ENCODE measurements at places on chromosomes 3 and 15.

DNA sequence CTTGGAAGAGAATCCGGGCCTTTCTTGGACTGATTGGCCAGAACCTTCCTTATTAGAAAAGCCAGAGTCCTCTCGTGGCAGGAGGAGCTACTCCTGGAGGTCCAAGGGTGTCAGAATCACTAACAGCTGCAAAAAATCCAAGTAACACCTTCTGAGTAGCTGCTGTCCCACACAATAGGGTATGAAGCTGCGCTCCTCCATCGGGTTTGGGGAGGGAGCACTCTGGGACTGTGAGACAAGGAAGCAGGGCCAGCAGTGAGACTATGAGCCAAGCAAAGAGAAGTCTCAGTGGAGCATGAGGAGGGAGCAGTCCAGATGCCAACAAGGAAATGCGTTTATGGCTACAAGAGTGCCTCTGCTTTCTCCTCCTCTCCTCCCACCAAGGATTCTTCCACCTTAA lies 21.7 kb downstream of the SEMA3G start:
- DNase-seq, result no peak

DNA sequence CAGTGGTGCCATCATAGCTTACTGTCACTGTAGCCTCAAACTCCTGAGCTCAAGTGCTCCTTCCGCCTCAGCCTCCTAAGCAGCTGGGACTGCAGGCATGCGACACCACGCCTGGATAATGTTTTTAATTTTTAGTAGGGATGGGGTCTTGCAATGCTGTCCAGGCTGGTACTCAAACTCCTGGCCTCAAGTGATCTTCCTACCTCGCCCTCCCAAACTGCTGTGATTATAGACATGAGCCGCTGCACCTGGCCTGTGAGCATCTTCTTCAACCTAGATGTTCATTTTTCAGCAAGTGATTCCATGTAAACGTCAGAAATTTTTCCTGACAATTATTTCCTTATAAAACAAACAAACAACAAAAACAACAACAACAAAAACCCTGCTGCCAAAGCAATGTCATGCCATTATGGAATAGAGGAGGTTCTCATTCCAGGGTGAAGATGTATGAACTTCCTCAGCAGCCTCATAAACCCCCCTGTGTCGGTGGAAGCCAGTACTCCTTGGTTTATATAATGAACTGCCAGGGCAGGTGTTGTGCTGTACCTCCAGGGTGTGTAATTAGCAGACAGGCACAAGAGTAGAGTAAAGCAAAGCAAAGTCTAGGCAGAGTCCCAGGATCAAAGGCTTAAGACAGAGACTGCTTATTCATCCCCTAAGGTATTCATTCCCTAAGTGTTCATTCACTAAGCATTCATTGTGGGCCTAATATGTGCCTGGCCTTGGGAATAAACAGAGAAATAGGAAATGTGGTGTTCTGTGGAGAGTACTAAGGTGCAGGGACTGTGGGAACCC lies 44.6 kb downstream of the NR2C2 start:
- DNase-seq, result peak; percentile 4

DNA sequence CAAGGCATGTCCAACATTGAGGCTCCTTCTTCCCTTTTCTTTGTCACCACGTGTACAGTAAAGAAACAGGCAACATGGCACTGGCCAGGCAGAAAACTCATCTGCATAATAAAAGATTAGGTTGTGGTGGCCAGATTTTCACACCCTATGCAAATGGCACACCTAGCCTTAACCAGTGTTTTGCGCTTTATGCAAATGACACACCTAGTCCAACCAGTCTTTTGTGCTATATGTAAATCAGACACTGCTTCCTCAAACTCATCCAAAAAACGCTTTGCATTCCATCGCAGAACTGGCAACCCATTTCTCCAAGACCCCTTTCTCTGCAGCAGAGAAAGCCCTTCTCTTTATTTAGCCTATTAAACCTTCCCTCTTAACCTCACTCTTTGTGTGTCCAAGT lies 109.1 kb downstream of the ZNF385D start:
- DNase-seq, result no peak

- peak; percentile 74 for DNase-seq
These were observed 434.2 kb upstream of the CCDC54 start for GRCh38 chr3:106943071-106943470.

- DNase-seq, result no peak
These were observed 74.9 kb downstream of the NBEAL2 start for GRCh38 chr3:47054412-47054811.

DNA sequence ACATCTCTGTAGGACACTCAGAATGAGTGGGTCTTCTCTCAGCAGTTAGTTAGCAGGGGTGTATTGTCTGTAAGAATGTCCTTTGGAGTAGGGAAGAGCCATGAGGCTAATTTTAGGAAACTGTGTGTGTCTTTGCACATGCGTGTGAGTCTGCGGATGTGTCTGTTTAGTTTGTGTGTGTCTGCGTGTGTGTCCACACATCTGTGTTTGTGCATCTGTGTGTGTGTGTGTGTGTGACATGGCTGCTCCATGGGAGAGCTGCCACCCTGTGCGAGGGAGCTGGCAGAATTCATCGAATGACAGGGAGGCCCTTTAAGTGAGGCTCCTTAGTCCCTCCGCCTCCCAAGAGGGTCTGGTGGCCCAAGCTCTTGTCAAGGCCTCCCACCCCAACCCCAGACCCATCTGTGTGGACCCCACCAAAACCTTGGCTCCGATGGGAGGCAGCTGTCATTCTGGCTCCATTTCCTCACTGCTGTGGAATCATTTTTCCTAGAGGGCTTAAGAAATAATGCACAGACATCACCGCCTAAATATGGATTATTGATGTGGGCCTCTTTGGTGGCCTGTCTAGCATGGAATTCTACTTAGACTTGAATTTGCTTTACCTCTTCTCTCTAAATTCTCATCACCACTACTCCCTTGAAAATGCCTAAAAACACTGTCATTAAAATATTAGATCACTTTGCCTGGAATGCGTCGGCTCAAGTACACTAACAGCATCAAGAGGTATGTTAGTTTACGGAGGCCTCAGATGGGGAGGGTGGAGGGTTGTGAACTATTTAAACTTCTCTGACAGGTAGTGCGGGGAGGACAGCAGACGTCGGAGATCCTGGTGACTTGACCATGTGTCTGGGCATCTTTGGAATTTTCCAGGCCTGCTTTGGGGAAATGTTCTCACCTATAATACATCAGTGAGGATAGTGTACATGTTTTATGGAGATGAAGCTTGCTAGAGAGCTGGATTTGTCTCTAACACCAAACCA lies 9.4 kb downstream of the ESYT3 start:
- DNase-seq, result no peak

GRCh38 chr3:47418167-47419082 lies 37.6 kb downstream of the PTPN23 start:
- DNase-seq, result no peak

- DNase-seq, result no peak
These were observed 128.9 kb upstream of the ICE2 start for GRCh38 chr15:60607817-60608216.

GRCh38 chr3:193194371-193194770 lies 46.7 kb upstream of the PLAAT1 start:
- DNase-seq, result no peak

DNA sequence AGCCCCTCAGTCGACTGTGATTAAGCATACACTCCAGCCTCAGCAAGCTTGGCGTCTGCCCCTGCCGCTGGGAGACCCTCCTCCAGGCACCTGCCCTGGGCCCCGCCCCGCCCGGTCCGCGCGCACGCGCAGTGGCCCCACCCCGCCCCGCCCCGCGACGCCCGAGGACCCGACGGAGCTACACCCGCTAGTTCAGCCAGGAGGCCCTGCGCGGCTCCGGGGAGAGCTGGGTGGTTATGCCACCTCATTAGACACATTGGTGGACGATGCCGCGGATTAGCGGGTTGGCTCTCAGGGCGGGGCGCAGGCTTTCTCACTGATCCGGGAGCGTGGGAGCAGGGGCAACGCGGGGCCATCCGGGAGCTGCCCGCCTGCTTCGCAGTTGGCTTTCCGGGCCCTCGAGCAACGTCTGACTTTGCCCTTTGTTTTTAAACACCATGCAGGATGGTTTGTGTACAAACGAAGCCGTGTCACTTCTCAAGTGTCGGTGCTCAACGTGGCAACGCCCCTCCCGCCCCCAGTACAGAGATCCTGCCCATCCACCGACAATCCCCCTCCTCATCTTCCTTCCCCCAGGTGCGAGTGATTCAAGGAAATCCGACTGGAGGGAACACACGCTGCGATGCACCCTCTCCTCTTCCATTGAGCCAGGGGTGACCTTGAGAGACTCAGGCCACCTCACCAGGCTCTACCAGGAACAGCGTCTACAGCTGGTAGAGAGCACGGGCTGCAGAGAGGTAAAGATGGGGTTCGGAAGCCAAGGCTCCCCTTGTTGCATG lies 109.3 kb downstream of the SHQ1 start:
- peak; percentile 25 for DNase-seq

GRCh38 chr15:57762302-57762701 lies 55.8 kb downstream of the POLR2M start:
- DNase-seq, result no peak

GRCh38 chr3:72555714-72556113 lies 292.5 kb downstream of the SHQ1 start:
- no peak for DNase-seq

DNA sequence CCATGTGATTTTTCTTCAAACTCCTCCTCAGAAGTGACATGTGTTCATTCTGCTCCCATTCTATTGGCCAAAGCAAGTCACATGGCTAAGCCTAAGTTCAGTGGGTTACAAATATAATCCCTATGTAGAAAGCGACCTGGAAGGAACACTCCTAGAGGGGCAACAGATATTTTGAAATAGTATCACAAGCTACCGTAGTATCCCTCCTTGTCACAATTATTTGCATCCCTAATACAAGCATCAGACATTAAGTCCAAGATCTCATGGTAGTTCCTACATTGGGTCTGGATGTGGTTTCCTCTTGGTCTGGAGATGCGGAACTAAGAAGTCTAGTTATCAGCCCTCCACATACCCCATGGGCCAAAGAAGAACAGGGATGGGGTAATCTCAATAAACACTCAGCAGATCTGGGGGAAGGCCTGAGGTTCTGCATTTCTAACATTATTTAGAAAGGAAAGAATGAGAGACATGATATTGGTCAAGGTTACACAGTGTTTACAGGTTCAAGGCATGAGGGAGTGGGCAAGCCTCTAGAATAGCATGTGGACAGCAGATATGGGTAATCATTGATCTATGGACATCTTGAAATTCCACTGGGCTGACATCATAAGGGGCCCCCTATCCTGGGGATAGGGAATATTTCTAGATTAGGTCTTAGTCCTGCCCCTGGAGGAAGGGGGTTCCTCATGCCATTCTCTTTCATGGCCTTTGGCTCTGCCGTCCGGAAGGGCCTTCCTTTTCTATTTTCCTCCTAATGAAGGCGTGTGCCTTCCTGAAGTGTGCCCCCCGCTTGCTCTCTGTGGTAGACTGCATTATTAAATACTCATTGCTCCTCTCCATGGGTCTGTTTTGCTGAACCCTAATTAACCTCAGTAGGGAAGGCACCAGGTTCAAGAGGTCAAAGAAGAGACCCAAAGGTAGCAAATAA lies 17.8 kb upstream of the ABHD2 start:
- DNase-seq, result no peak

GRCh38 chr15:98684436-98684835 lies 36.1 kb downstream of the IGF1R start:
- peak; percentile 75 for DNase-seq

DNA sequence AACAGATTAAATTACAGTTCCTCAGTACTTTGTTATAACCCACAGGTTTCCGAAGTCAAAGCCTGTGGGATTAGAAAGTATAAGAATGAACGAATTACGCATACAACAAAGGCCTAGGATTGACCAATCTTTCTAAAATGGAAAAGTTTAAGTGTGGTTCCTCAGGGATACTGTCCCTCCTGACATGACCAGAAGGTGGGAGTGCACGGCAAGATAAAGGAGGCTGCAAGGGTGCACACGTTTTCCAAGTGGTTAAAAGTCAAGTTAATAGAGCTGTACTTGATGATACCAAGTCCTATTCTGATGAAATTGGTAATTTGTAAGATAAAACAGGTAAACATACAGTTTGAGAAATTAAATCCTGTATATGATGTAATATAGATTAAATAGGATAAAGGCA lies 96.2 kb downstream of the ALDH1A2 start:
- no peak for DNase-seq

DNA sequence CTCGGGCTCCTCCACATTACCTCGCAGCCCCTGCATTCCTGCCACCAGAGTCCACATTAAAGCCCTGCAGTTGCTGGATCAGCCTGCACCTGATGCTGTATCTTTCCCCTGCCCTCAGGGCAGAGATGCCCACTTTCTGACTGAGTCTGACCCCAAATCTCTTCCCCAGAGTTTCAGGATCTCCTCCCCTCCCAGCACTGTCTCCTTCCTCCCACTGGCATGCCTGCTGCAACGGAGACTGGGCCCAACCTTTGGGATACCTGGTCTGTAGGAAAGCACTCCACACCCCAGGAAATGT lies 20.6 kb upstream of the GP9 start:
- no peak for DNase-seq

GRCh38 chr15:87498560-87498959 lies 758.0 kb downstream of the NTRK3 start:
- no peak for DNase-seq

DNA sequence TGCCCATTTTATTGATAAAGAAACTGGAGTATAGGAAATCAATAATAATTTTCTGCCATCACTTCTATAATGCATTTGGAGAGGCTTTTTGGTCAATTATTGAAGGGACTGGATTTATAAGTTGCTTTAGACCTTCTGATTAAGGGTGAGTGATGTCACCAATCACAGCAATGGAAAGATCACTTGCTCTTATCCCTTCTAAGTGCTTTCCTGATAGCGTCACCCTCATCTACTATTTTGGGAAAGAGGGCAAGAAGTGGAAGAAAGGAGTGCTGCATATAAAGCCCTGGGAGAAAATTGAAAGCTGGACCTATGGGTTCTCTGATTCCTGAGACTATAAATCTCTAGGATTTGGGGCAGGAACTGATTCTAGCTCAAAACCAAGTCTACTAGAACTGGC lies 771.3 kb downstream of the AGBL1 start:
- no peak for DNase-seq

DNA sequence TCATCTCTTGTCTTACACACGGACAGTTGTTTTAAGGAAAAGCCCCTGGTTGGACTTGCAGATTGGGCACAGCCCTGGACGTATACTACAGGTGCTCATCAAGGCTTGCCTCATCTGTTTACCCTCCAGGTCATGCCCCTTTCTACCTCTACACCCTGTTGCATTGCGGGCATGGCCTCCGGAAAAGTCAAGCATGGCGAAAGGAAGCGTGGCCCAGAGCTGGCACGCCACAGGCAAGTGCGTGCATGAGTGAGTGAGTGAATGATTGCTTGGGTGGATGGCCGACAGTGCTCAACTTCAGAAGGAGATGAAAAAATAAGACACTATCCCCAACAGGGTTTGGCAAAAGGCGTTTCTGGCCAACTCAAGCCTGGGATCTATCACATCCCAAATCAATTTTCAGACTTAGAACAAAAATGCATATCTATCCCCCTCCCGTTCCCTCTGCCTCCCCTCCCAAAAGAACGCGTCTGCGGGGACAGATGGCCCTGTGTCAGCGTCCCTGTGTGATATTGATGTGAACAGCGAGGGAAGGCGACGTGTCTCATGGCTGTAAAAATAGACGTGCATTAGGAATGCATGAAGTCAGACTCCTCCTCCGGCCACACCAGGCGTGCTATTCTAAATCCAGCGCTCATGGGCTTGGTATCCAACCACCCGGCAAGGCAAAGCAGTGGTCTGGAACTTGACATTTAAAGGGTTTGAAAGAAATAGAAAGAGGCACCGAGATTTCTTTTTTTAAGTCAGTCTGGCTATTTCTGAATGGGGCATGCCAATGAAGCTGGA lies 96.0 kb downstream of the RPLP1 start:
- no peak for DNase-seq

Data from adipocyte (in vitro differentiated cells).